ENCODE measurements at places on chromosomes 7 and 10.

DNA sequence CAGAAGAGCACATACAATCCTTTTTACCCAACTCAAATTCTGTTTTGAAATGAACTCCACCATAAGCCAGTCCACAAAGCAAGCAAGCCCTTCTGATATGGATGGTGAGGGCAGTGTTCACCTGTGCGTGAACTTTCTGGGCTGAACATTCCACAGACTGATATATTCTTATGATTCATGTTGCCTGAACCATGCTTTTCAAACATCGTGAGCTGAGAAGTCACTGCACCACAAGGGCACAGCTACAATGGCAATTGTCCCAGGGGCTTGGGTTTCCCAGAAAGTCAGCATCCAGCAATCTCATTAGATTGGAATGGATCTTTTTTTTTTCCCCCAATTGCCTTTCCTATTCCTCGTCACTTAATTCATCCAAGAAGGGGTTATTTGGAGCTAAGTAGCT lies 86.9 kb upstream of the ZNF438 start:
- DNase-seq = no peak

DNA sequence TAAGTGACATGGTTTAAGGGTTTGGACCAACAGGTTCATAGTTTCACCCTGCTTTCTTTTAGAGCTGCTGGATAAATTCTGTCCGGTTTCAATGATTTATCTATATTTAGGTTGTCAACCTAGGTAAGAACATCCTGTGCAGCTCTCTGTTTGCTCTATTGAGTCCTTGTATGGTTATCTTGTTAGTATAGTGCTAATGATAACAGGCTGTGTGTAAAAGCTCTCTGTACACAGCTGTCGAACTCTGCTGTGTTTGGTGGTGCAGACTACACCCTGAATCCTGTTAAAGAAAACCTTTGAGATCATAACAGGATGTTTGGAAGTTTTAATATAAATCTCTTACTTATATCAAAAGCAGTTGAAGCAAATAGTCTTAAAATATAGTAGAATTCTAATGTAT lies 219.2 kb downstream of the SDK1 start:
- no peak for DNase-seq

DNA sequence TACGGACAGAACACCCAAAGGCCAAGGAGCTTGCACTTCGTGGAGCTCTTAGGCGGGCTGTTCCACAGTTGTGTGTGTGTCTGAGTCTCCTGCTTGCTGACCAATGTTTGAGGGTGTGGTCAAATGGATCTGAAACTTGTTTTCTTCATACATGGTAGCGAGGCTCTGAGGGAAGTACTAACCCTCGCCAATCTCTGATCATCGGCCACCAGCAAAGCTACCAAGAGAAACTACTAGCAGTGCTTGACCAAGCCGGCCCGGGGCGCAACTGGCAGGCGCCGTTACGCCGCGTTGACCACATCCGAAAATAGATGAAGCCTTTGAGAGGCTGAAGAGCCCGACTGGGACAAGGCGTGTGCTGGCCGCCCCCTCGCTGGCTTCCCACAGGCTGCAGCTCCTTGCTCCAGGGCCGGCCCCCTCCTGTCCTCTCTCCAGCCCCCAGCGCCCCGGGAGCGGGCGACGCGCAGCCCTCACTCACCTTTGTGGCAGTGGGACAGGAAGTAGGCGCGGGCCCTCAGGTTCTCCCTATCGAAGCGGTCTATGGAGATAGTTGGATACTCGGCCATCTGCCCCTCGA lies 384 bp downstream of the DCLRE1C start:
- DNase-seq = no peak

DNA sequence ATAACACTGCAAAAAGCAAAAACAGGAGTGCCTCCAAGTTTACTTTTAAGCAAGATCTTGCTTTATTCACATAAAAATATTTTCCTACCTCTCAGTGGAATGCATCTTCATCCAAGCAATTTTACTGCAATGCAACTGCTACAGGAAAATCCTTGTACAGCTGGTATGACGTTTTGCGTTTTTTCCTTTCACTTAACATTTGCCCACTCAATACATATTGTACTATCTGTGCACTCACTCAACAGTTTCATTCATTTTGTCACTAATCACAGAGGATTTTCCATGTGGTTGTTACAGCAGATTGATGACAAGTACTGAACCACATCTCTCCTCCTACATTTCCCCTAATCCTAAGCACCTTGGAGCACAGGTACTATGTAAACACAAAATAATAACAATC lies 222.0 kb upstream of the IMMP2L start:
- DNase-seq = no peak

- DNase-seq = no peak
These were observed 153.5 kb downstream of the NSUN6 start for GRCh38 chr10:18497806-18498369.

DNA sequence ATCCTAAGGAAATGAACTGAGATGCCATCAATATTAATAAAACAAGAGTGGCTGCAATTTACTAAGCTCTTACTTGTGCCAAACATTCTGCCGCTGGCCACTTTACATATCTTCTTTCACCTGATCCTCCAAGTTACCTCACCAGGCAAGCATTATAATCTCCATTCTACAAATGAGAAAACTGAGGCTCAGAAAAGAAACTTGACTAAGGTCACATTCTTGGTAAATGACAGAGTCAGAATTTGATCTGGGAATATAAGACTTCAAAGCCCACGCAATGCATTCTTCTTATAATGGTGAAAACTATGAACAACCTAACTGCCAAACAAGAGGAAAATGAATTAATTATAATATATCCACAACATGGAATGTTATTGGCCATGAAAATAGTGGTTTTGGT lies 46.1 kb upstream of the SMNDC1 start:
- DNase-seq = no peak

DNA sequence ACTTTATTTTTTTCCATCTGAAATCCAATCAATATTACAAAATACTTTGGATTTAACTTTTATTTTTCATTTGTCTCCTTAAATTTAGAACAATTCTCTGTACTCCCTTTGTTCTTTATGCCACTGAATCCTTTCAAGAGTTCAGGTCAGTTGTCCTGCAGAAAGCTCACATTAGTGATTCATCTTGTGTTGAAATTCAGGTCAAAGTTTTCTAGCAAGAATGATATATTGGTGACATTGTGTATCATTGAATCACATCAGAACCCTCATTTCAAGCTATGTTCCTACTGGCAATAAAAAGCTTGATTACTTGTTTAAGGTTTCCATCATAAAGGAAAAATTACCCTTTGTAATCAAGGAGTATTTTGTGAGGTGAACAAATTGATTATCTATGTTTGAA lies 378.8 kb upstream of the STEAP1 start:
- no peak for DNase-seq

- DNase-seq = no peak
These were observed 239.9 kb upstream of the KCND2 start for GRCh38 chr7:120033114-120033513.

DNA sequence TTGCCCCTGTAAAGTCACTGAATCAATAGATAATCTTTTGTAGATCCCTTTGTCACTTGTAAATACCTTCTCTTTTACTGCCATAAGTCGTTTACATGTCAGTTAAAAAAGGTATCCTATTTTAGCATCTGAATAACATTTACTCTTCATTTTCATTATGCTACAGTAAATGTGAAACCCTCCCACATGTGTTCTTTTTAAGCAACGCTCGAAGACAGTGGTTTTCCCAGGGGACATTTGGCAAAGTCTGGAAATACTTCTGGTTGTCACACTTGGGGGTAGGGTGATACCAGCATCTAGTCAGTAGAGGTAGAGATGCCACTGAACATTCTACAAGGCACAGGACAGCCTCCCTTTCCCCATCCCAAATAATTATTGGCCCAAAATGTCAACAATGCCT lies 23.7 kb downstream of the ATAD1 start:
- no peak for DNase-seq

DNA sequence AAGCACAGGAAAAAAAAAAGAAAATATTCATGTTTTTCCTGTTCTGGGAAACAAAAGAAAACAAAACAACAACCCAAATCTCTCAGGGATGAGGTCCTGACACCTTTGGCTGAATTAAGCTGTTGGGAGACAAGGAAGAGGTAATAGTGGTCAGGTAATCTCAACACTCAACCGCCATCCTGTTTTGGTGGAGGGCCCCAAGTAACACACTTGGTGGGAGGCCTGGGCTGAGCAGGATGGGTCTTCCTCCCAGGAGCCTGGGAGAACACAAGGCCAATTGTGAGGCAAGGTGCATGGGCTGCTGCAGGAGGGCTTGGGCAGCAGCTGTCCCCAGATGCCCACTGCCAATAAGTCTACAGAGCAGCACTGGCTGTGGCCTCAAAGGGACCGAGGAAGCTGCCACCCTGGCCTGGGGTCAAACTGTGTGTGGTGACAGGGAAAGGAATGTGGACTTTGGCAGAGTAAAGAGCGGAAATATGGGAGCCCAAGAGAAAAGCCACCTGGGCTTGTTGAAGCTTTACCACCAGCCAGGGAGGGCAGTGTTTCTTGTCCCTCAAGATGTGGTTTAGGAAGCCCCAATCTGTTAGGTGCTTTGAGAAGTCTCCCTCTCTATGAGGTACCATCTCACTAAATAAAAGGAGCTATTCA lies 93.5 kb upstream of the SLC25A13 start:
- DNase-seq = no peak

GRCh38 chr10:43125881-43126731 lies 12.1 kb upstream of the CSGALNACT2 start:
- no peak for DNase-seq

DNA sequence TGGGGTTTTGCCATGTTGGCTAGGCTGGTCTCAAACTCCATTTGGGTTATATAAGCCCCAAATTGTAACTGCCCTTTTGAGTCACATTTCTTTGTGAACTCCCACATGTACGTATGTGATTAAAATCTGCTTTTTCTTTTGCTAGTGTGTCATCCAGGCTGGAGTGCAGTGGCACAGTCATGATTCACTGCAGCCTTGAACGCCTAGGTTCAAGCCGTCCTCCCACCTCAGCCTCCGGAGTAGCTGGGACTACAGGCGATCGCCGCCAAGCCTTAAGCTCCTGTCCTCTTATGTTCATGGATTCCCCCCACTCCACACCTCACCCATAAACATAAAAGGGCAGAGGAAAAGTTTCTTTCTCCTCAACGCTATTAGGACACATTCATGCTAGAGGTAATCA lies 4.4 kb upstream of the SMC3 start:
- no peak for DNase-seq

- no peak for DNase-seq
These were observed 8.0 kb downstream of the MRLN start for GRCh38 chr10:59745163-59745650.

GRCh38 chr7:17104419-17104818 lies 194.0 kb upstream of the AHR start:
- no peak for DNase-seq

DNA sequence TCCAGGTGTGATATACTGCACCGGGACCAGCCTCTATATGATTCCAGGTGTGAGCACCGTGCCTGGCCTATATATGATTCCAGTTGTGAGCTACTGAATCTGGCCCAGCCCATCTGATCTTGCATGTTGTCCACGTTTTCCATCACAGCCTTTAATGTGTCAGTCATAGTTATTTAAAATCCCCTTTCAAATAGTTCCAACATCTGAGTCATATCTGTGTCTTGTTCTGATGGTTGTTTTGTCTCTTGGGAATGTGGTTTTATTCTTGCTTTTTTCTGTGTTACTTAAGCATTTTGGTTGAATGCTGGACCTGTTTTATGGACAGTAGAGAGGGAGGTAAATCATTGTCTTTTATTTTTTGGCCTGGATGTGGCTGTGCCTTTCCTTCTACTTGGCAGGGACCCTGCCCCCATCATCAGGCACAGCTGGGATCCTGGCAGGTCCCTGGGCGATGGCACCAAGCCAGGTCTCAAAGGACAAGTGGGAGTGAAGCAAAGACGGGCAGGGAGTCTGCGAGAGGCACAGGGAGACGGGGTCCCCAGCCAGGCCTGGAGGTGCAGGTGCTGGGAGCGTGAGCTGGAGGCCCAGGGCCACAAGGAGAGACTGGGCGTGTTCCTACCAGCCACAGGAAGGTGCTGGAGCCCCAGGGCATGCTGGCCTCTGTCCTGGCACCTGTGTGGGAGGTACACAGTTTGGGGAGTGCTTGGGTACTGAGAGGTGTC lies 94.7 kb downstream of the DYNC2I1 start:
- DNase-seq = no peak

DNA sequence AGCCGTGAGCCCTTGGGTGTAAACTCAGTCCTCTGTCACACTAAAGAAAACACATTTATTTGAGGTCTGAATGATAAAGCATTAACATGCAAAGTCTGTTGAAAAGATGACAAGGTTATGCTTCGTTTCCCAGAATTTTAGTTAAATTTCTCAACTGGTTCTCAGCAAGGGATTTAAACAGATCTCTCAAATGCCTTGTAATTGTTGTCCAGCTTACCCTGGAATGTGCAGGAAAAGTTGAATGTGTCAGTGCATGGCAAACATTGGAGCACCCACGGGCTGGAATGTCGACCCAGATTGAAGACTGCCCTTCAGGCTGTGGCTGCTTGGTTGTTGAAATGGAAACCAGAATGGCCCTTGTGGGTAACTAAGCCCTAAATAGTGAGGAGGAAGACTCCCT lies 191.8 kb downstream of the TRIL start:
- DNase-seq = no peak

DNA sequence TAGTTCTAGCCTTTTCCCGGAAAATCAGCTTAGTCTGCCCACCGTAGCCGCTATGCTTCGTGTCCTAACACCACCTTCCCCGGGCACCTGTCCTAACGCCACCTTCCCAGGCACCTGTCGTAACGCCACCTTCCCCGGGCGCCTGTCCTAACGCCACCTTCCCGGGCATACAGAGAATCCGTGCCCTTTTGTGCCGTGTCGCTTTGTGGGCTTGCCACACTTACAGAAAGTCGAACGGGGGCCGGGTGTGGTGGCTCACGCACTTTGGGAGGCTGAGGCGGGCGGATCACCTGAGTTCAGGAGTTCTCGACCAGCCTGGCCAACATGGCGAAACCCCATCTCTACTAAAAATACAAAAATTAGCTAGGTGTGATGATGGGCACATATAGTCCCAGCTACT lies 73.6 kb upstream of the DNAJB6 start:
- no peak for DNase-seq

- DNase-seq = no peak
These were observed 376 bp downstream of the GNA12 start for GRCh38 chr7:2843711-2844152.

- no peak for DNase-seq
These were observed 103.7 kb downstream of the MKI67 start for GRCh38 chr10:128022261-128023196.

- no peak for DNase-seq
These were observed 9.6 kb downstream of the SYPL1 start for GRCh38 chr7:106102387-106102966.

GRCh38 chr10:133421336-133422222 lies 2.8 kb downstream of the SPRN start:
- no peak for DNase-seq

DNA sequence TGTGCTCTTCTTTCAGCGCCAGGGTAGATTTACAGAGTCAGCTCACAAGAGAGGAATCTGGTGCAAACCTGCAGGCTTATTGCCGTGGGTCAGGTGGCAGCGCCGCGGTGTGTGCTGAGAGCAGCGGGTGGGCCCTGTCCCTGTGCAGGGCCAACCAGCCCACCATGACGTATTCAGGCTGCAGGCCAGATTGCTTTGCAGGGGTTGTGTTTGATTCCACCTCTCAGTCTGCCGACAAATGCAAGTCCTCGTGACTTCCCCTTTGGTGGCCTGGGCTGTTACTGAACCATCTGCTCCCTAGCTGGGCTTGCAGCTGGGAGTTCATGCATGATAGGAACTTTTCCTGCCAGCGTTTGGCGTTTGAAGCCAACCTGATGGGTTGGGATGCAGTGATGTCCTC lies 66.7 kb upstream of the LEP start:
- DNase-seq = no peak

GRCh38 chr7:45182856-45183710 lies 25.5 kb downstream of the RAMP3 start:
- DNase-seq = no peak

- no peak for DNase-seq
These were observed 164.6 kb upstream of the WNT16 start for GRCh38 chr7:121164247-121164646.
